OCI-M1 (cell line): ENCODE measurements at places on chromosomes 3 and 15.

GRCh38 chr3:137174514-137174913 is 216.7 kb downstream of the IL20RB start:
- DNase-seq, result no peak

DNA sequence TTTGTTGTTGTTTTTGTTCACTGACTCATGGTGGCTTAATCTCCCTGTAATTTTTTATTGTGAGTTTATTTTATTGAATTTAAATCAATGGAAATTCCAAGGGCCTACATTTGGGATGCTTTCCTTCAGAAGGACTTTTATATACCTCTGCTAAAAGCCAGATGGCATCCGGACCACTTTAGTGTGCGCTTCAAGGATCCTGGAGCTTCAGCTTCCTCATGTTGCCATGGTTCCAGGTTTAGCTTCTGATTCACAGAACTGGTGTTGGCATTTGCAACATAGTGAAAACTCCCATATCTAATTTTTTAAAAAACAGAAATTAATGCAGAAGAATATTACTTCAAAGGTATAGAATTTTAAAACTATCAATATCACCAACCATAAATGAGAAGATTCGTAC is 8.5 kb upstream of the HACD2 start:
- no peak for DNase-seq

GRCh38 chr3:29178809-29179793 is 101.8 kb upstream of the RBMS3 start:
- DNase-seq, result no peak

GRCh38 chr15:92418864-92419263 is 25.2 kb downstream of the ST8SIA2 start:
- DNase-seq, result no peak

DNA sequence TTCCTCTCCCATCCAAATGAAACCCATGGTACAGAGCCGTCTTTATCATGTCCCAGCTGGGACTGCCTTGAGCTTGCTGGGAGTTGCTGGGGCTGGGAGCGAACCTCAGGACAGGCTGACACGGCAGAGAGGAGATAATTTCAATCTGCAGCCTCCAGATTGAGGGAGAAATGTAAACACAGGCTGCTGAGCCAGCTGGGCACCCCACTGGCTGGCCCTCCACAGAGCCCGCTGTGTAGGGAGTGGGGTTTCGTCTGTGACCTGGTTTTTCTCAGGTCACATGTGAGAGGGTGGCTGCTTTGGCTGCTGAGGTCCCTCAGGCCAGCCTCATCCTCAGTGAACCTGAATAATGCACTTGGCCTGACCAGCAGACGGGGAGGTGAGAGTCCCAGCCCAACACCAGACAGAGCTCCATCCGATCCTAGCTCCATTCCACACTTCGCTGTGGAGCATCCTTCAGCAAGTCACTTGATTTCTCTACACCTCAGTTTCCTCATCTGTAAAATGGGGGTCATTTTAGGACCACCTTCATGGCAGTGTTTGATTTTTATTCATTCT is 121.6 kb upstream of the MRPS22 start:
- peak; percentile 65 for DNase-seq

- DNase-seq, result peak; percentile 78
Observed at GRCh38 chr3:38039899-38040261, 872 bp downstream of the DLEC1 start.

DNA sequence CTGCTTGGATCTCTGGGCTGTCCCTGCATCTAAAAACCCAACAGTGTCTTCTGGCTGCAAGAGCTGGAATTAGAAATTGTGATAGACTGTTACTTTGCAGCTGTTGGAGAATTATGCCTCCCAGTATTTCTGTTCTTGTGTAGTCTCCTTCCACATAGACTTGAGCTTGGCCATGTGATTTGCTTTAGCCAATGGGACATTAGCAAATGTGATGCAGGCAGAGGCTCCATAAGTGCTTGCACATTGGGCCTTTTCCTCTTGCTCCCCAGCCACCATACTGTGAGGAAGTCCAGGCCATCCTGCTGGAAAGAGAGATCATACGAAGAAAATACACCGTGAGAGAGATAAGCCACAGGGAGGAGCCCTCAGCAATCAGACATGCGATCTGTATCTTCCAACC is 33.8 kb upstream of the RASGRF1 start:
- peak; percentile 4 for DNase-seq

DNA sequence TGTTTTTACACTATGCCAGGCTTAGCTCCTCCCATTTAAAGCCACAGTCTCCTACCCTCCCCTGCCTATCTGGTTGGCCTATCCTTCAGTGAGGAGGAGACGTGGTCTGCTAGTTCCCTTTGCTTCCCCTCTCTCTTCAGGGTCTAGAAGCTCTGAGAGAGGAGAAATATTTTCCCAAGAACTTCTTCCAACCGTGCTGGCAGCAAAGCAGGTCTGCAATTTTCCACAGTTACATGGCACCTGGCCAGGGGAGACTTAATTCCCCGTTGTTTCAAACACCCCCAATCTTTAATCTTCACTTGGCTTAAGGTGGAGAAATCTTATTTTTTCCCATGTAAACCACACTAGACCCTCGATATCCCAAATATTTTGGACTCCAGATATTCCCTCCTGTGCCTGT is 149.5 kb upstream of the MCTP2 start:
- DNase-seq, result no peak

DNA sequence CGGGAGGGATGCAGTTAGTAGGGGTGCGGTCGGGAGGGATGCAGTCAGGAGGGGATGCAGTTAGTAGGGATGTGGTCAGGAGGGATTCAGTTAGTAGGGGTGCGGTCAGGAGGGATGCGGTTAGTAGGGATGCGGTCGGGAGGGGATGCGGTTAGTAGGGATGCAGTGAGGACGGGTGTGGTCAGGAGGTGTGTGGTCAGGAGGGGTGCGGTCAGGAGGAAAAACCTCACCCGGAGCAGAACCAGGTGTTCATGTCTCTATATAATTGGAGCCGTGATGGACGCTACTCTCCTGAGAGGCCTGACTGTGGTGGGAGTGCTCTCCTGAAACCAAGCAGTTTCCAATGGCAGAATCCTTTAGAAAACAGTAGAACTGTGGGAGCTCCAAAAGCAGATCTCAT is 95.8 kb downstream of the BDH1 start:
- no peak for DNase-seq

DNA sequence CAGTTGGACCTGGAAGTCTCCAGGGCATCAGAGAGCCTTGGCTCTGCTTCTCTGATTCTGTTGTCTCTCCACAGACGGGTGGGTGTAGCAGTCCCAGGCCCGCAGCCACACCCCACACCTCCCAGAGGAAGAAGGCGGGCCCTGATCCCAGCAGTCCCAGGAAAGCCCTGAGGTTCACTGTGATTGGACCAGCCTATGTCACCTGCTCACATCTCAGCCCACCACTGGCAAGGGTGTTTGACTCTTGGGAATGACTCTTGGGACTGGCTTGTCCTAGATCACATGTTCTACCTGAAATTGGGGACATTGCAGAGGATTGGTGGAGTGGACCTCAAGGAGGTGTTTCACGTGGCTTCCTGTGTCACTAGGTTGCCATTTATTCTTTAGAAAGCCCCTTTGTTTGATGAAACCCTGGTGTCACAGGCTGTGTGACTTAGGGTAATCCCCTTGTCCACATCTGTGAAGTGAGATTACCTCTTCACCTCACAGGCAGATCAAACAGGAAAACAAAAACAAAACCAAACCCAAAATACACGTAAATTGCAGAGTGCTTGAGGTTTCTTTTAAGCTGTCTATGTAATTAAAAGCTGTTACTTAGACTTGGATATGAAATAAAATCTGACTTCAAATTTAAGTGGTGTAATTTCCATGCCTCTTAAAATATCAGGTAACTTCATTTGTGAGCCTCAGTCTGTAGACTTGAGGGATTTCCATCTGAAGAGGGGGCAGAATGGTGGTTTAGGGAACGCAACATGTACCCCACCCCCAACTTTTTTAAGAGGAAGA is 26.7 kb downstream of the FLNB start:
- no peak for DNase-seq

- DNase-seq, result no peak
Observed at GRCh38 chr3:25151903-25152295, 276.2 kb upstream of the RARB start.

DNA sequence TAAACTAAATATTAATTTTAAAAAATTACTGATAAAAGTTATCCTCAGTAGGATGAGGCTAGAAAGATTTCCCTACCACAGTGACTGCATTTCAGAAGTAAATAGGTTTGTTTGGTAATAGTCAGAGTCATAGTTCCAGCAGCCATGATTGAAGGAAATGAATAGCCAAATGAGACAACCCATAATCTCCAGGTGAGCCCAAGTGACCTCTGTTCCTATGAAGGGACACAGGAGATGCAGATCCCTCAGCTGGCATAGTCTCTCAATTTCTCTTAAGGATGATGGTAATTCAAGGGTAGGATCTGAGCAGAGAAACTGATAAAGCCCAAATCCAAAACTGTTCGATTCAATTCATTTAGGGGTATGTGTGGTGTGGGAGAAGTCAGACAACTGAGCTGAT is 461.8 kb downstream of the RAP2B start:
- no peak for DNase-seq

DNA sequence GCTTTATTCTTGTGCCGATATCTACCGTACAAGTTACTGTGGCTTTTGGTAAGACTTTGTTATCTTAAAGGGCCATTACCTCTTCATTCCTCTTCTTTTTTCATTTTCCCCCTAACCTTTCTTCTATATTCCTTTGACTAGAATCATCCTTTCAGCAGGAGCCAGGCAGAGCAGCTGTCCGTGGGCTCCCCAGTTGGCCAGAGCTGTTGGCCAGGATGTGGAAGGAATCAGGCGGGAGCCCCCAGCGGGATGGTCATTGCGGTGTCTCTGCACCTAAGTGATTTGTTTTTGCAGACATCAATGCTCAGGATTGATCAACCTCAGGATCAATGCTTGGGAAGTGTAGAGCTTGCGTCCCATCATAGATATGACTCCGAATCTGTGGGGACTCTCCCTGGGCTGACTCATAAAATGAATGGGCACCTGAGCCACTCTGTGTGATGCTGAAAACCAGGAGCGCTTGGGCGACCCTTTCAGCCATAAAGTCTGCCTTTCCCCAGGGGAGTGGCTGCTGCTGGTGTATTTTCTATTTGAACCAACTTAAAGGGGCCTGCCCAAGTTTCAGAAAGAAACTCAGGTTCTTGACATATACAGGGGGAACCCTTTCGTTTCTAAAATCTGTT is 21.7 kb downstream of the APBA2 start:
- DNase-seq, result no peak

- no peak for DNase-seq
Observed at GRCh38 chr15:26662283-26662682, 110.6 kb downstream of the GABRB3 start.

DNA sequence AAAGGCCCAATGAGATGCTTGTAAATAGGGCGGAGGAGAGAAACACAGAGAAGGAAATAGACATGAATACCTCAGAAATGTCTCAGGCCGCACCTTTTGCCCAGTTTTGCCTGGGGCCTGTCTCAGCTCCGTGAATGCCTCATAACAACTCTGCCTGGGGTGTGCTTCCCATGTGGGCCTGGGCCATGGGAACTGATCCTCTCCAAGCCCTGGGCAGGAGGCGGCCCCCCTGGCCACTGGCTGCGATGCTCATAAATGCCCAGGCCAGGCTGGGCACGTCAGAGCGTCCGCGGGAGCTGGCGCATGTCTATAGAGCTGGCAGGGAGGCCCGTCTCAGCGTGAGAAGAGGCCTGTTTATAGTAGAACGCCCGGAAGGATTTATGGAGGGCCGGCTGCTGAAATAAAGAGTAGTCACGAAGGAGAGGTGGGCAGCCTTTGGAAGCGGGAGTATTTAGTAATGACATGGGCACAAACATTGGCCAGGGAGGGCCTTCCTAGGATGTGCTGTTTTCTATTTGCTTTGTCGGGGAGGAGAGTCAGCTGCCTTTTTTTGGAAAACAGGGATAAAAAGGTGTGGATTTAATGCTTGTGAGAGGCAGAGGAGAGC is 85.9 kb upstream of the IGF1R start:
- DNase-seq, result no peak

DNA sequence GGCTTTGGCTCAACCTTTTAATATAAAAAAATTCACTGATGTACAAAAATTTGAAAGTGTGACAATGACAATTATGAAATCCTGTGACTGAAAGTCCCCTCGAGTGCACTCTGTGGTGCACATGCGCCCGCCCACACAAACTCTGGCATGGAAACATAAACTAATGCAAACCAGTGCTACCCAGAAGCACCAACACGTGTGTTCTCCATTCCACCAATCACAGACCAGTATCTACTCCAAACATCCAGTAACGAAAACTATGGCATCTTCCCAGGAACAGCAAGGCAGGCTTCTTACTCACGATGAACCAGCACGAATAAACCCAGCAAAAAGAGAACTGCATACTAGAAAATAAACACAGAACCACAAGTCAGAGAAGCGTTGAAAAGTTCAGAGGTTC is 11.7 kb upstream of the NMB start:
- DNase-seq, result no peak

DNA sequence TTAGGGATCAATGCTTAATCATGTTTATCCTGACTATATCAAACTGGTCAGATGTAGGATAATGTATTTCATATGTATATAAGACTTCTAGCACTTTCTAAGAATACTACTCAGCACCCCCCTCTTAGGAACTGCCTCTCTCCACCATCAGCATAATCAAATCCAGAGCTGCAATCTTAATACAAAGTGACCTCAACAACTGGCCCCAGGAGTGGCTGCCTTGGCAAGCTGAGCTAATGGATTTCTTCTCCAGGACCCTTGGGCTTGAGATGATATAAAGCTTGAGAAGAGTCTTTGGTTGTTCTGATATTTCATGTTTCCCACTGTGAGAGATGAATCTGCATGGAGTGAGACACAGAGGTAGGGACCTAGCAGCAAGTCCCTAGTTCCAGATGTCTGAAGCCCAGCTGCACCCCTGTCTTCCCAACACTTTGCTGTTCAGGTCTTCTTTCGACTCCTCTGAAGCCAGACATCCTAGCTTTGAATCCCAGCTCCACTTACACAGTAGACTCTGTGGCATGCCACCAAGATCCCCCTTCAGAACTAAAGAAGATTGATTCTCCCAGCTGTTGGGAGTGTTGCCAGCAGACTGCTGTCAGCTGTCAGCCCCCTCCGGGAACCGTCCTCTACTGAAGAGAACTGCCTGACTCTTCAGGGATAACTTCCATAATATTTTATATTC is 309.3 kb upstream of the UBE2E2 start:
- DNase-seq, result no peak

DNA sequence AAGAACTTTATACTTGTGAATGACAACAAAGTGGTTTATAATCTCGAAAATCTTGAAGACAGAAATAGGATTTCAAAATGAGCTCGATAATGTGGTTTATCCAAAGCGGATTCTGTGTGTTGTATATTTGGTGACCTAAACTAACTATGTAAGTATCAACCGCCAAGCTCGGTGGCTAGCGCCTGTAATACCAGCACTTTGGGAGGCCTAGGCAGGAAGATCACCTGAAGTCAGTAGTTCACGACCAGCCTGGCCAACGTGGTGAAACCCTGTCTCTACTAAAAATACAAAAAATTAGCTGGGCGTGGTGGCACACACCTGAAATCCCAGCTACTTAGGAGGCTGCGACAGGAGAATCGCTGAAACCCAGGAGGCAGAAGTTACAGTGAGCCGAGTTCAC is 2.2 kb downstream of the ATP13A3 start:
- DNase-seq, result no peak

GRCh38 chr3:195697582-195698324 is 23.0 kb upstream of the MUC20 start:
- DNase-seq, result no peak
